ENCODE measurements at places on chromosomes 5 and 9.

- DNase-seq = no peak
Observed at GRCh38 chr5:133430095-133430494, 182.2 kb downstream of the FSTL4 start.

GRCh38 chr5:53965459-53965858 lies 344.9 kb downstream of the ARL15 start:
- DNase-seq = no peak

DNA sequence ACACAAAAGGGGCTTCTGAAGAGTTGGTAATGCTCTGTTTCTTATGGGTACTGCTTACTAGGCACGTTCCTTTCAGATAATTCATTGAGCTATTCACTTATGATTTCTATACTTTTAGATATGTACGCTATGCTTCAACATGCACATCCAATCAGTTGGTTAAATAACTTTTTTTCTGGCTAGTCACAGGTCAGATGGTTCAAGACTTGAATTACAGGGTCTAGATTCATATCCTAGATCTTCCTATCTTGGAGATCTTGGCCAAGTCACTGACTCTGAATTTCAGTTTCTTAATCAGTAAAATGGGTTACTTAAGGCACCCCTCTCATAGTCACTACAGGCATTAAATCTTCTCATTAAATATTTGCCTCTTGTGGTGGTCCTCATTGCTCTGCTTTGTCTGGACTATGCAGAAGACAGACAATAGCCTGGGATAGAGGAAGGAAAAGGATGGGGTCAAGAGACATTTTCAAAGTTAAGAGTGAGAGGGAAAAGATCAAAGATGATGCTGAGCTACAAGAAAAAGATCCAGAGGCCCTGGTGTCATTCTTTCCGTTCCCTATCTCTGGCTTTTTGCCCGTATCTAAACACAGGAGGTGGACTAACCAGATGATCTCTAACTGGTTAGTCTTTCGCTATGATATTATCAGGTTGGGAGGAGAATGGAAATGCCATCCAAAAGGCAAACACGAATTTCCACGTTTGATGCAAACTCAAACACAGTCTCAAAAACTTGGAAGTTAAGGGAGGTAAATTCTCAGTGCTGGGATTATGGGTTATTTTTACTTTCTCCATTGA lies 1.8 kb upstream of the CCDC180 start:
- DNase-seq = no peak

- DNase-seq = no peak
Observed at GRCh38 chr9:122988920-122989621, 44.4 kb upstream of the GPR21 start.

- no peak for DNase-seq
Observed at GRCh38 chr9:137017791-137018497, 10.1 kb downstream of the ABCA2 start.

- DNase-seq = no peak
Observed at GRCh38 chr5:15260356-15261268, 239.4 kb upstream of the FBXL7 start.

DNA sequence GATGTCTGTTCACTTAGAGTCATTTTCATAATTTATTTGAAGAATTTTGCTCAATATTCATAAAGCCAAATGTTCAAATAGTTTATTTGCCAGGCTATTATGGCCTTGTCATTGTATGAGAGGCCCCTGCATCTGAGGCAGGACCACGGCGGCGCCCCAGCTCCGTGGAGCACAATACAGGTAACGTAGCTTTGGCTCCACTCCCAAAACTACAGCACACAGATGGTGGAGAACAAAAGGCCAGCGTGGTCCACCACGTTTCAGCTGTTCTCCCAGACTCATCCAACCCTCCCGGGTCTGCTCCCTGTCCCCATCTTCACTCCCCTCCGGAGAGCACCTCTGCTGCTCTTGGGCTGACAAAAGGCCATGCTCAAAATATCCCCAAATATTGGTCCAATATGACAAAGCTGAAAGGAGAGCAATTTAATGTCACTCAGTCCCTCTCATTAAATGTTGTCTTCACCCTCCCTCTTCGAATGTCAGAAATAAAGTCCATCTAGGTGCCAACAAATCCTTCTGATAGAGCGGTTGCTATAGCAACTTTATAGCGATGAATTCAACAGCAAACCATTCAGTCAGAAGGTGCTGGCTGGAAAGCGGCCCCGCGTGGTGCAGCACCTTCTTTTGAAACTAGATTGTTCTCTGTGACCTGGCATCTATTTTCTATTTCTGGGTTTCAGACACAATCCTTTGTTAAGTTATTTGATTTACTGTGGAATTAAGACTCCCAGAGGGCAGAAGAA lies 504.3 kb downstream of the ARHGEF28 start:
- DNase-seq = no peak

DNA sequence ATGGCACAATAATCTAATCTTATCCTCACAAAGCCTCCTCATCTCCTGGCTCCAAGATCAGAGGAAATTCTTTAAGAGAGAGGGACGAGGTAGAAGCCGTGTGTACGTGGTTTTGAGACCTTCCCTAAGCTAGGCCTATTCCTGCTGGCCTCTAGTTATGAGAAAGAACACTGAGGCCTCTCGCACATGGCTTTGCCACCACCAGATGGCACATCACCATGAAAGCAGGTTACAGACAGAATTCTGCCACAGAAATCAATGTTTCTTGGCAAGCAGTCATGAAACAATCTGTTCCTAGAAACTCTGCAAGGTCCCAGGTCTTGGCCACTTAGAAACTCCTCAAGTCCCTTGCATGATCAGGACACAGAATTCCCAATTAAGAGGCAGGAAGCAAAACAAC lies 268.2 kb upstream of the TAS2R1 start:
- DNase-seq = no peak

GRCh38 chr9:98146101-98146991 lies 27.3 kb upstream of the TRIM14 start:
- no peak for DNase-seq

- no peak for DNase-seq
Observed at GRCh38 chr9:123331346-123332060, 24.5 kb upstream of the CRB2 start.

- no peak for DNase-seq
Observed at GRCh38 chr5:154516475-154516874, 38.4 kb upstream of the HAND1 start.

DNA sequence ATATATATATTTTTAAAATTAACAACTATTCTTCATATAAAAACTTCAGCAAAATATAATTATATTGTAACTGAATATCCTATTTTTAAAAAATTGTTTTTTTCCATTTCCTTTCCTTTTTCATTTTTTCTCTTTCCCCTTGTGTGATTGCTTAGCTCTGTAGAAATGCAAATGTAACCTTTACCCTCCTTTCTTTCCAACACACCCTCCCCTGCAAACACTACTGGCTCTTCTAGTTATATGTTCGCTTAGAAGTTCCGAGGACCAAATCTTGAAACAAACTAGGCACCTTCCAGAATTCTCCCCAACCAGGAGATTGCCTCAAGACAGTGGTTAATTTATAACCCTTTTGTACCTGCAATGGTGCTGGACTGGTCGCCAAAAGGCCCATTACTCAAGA lies 1980.0 kb upstream of the CDH6 start:
- DNase-seq = no peak

- DNase-seq = no peak
Observed at GRCh38 chr5:168023191-168023590, 268.3 kb upstream of the WWC1 start.

- DNase-seq = no peak
Observed at GRCh38 chr5:98963019-98963418, 34.2 kb upstream of the CHD1 start.

- DNase-seq = no peak
Observed at GRCh38 chr9:134342746-134343115, 16.5 kb downstream of the RXRA start.

- DNase-seq = no peak
Observed at GRCh38 chr9:75997206-75997605, 106.7 kb downstream of the PCSK5 start.

DNA sequence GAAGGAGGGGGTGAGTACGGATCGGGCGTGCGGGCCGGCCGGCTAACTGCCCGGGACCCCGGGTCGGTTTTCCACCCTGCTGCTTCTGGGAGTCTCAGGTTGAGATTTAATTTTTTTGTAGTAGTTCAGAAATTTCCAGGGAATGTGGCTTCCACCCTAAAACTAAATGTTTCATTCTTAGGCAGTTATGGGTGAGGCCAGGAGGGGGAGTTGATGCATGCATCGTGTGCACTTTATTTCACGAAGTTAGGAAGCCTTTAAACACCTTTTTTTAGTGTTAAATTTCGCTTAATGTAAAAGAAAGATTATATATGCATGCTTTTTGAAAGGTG lies 905 bp downstream of the CDK9 start:
- no peak for DNase-seq

DNA sequence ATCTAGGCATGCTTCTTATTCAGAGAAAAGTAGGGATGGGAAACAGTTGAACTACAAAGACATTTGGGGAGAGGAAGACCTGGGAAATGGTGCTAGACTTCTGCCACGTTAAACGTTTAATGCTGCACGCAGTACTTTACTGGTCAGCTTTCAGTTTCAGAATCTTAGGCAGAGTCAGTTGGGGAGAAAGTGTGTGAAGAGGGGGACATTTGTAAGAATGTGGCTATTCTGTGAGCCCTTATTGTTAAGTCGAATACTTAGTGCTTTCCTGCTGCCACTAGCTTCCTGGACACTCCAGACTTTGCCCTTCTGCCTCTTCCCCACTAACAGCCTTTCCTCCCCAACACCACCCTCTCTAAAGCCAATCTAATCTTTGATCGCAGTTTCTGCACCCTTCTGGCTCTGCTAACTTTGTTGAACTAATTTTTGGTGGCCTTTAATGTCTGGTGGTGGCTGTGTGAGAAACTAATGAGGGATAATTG lies 6.1 kb downstream of the CYSTM1 start:
- DNase-seq = no peak

DNA sequence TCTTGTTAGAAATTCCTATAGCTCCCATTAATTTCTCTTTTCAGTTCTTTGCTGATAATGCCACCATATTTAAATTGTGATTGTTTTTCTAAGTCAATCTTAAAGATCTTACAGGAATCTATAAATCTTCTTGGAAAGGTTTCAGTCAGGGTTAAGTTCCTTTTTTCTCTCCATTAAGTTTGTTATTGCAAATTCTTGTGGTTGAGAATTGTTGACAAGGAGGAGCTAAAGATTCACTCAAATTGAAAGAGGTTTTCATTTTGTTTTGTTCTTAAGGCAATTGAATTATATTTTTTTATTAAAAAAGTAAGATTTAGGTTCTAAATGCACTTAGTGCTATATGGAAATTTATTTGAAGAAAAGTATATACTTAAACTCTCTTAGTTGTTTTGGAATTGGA lies 213.4 kb downstream of the PRR16 start:
- DNase-seq = no peak

GRCh38 chr5:59393585-59394420 lies 499.7 kb downstream of the PDE4D start:
- DNase-seq = no peak

- no peak for DNase-seq
Observed at GRCh38 chr9:110923601-110924000, 114.7 kb downstream of the LPAR1 start.

- DNase-seq = no peak
Observed at GRCh38 chr5:1449081-1449630, 3.9 kb upstream of the SLC6A3 start.

DNA sequence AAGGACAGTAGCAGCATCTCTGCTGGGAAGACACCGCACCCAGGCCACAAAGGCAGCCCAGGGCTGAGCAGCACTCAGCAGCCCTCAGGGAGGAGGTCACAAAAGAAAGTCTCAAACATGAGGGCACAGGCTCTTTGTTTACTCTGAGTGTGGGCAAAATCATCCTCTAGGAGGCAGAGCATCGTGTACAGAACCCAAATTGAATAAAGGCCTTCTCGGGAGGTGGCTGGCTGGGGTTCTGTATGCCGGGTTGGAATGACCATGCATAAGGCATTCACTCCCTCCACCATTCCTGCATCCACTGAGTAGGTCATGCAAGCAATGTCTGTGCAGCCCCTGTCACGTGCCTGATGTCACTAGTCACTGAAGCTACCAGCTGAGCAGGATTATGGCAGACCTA lies 412.8 kb downstream of the SPOCK1 start:
- DNase-seq = no peak

DNA sequence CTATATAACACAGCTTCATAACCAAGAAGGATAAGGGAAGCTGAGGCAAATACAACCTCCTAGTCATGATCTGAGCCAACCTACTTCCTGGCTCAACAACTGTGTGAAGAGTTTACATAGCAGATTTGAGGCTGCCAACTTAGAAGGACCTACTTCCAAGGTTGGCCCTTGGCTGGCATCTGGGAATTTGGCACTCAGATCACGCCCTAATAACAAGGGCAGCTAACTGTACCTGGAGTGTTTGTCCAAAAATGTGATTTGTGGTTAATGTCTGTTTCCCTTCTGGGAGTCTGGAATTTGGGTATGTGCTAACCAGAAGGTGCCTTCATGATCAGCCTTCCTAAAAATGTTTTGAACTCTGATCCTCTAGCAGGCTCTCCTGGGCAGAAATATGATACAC lies 287.2 kb downstream of the CAAP1 start:
- DNase-seq = no peak

GRCh38 chr9:129881547-129882324 lies 46.5 kb downstream of the USP20 start:
- DNase-seq = no peak

GRCh38 chr9:6829027-6829426 lies 71.3 kb downstream of the KDM4C start:
- no peak for DNase-seq

GRCh38 chr9:90631964-90632363 lies 10.7 kb downstream of the DIRAS2 start:
- no peak for DNase-seq

GRCh38 chr9:24793787-24794186 lies 248.1 kb upstream of the IZUMO3 start:
- DNase-seq = no peak

GRCh38 chr5:125236007-125236406 lies 489.6 kb upstream of the ZNF608 start:
- no peak for DNase-seq

DNA sequence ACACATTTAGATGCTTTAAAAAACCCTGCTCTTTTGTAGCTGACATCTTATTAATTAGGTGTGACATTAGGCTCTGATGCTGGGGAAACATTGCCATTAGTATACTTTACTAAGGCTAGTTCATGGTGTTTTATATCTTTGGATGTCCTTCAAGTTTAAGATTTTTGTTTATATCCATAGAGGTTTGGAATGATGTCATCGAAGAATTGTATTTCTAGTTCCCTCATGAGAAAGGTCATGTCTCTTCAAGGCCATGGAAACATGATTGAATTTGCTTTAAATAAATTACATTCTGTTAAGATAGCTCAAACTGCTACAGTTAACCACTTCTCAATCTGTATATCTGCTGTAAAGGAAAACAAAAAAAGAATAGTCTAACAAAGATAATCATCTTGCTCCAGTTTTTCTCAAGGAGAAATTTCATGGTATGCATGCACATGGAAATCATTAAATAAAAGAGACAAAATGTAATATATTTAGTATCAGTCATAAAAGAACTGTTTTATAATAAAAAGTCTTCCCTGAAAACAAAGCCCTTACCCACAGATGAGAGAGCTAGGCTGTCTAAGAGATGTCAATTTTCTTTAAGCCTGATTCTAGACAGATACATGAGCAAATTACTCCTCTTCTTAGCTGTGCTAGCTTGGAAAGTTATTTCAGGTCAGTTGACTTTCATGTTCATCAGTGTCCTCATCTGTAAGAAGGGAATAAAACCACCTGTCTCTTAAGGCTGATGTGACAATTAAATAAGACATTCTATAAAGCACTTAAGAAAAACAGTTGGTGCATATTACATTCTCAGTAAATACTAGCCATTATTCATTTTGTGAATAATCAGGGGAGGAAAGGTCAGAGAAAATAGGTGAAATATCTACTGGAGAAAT lies 25.0 kb upstream of the STARD4 start:
- DNase-seq = no peak
